ENCODE measurements at places on chromosomes 7 and 10.

DNA sequence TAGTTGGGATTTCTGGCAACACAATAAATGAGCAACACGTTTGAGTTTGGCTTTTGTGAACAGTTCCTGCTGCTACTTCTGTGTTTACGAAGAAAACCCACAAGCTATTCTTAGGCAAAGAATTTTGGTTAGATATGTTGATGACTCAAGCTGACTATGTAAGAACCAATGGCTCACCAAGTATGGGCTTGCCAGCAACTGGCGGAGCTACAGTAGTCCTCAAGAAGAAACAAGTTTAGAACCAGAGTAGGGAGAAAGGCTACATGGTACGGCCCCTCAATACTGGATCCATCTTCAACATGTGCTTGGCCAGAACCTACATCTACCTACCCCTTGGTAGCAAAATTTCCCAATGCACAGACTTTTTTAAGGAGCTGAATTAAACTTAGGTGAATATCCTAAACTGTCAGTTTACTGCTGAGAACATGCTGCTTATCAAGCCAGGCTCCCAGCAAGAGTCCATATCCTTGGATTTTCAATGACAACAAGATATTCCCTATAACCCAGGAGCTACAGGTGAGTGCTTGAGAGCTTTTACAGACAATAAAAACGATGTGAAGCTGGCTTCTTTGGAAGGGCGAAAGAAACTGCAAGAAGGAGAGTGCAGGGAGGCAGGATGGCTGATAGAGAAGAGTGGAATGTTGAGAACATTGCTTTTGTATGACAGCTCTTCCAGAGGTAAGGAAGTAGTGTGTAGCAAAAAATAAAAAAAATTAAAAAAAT is 74.3 kb upstream of the ASAH2 start:
- DNase-seq, result no peak

DNA sequence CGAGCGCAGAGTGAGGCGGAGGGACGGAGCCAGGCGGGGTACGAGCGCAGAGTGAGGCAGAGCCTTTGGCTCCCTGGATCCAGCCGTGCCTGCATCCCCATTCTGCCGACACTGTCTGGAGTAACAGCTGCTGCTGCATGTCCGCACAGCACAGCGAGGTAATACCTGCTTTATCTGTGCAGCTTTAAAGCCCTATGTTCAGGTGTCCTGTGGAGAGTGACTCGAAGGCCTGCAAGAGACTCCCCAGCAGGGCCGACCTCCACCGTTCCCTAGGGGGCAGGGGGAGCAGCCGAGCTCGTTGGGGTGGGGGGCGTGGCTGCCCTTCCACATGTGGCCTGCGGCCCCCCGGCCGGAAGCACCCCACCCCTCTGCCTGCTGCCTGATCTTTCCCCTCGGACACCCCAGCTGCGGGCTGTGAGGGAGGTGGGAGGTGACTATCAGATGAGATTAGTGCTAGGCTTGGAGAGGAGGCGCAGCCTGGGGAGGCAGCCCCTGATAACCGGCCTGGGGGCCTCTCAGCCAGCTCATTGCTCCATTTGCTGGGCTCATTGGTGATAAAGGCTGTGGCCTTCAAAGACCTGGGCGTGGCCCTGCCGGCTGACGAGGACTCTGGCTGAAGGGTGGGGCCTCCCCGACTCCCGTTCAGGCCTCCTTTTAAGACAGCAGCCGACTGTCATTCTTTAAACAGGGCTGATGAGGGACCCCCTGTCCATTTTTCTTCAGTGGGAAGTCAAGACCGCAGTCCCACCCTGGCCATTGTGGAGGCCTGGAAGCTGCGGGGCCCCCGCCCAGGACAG is 8.0 kb downstream of the VENTX start:
- DNase-seq, result no peak

DNA sequence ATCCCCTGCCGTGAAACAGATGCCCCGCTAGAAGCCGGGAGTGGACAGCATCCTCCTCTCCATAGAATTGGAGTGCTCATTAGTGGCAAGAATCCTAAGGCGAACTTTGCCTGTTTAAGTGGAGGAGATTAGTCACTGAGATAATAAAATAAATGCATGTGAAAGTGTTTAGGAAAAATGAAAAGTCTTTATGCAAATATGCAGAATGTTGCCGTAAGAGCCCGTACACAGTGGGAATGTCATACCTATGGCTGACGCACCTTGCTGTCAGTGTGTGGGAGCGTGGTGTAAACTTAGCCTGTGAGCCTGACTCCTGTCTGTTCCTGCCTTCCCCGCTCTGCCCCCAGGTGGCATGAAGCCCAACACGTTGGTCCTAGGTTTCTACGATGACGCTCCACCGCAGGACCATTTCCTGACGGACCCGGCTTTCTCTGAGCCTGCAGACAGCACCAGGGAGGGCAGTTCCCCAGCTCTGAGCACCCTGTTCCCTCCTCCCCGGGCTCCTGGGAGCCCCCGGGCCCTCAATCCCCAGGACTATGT is 1.7 kb upstream of the TRIP6 start:
- no peak for DNase-seq

DNA sequence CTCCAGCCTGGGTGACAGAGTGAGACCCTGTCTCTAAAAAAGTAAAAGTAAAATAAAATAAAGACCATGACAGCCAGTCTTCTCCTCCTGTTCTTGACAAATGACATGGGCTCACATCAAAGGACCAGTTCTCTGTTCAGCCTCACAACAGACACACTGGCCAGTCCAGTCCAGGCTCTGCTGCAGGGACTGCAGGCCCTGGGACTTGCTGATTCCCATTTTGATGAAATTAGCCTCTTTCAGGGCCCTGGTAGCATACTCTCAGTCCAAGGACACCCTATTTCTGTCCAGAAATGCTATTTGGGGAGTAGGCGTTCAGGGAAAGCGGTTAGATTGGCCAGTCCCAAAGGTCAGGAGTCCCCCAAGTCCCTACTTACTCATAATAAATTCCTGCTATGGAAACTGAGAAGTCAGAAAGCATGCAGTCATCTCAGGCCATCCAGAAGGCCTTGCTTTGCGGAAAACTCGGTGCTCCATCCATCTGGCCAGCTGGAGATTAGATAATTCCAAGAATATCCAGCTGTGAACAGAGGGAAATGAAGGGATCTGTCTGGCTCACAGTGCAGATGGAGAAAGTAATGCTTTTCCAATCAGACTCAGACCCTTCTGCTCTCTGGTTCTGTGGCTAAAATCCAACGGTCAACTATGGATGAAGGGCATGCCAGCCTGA is 74.4 kb downstream of the RAB11FIP2 start:
- DNase-seq, result peak; percentile 88

DNA sequence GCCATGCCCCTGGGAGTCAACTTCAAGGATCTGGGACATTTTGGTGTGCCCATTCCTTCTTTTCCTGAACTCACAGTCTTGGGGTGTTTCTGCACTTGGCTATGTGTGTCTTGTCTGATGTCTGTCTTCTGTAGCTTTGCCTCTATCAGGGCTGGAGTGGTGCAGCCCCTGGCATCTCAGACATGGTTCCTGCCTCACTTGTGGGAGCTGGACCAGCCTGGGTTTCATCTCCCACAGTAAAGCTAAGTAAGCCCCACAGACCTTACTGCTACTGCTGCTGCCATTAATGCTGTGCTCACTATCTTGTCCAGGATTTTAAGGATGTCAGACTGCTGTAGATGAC is 59.0 kb downstream of the ADCYAP1R1 start:
- no peak for DNase-seq

DNA sequence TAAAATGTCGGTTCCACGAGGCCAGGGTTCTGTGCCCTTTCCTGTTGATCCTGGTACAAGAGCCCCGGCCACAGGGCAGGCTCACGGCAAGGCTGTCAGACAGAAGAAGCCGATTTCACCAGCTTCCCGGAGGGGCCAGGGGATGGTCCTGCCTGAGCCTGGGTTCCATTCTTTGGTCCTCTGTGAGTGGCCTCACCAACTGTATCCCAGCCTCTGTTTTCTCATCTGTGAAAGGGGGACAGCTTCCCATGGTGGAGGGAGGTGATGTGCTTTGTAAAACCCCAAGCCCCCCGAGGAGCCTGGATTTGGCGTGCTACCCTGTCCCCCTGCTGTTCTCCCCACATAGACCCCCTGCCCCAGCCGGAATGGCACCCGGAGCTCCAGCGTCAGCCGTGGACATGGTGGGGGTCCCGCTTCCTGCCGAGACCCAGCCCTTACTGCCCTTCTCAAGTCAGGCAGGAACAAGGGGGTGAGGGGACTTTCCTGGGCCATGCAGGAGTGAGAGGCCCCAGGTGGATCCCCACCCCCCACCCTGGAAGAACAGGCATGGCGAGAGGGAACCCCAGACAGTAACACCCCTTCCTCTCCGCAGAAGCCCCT is 28.3 kb upstream of the ELFN1 start:
- no peak for DNase-seq

DNA sequence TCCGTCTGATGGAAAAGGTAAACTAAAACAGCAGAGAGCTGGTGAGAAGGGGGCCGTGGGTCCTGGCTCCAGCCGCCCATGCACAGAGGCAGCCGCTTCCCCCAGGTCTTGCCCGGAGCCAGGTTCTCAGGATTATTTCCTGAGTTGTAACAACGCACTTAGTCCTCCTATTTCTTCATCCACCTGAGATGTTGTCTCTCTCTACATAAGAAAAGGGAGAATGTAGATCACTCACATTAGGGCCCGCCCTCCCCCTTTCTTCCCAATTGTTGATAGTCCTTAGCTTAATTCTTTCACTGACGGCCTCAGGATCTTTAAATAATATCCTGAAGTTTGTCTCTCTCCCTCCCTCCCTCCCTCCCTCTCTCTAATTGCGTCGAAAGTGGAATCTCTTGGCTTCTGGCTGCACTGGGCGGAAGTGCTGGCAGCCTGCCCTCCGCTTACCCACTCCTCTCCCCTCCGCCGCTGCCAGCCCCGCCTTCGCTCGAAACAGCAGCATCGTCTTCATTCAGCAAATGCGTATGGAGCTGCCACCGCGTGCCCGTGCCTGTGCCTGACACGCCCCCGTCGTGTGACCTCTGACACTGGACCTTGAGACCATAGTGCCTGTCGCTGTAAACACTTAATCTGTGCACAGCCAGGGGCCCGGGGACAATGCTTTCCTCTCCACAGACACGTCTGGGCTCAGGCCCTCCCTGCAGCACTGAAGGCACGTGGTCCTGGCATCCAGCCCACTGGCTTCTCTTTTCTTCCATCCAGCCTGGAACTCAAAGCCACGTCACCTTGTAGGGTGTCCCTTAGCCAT is 174.5 kb upstream of the PPP2R2D start:
- DNase-seq, result peak; percentile 82

GRCh38 chr7:20114468-20114867 is 102.7 kb downstream of the MACC1 start:
- DNase-seq, result no peak

- no peak for DNase-seq
Measured at GRCh38 chr7:70678621-70679251, 453.2 kb upstream of the GALNT17 start.

GRCh38 chr7:151432658-151433521 is 7.1 kb downstream of the CRYGN start:
- no peak for DNase-seq

- DNase-seq, result no peak
Measured at GRCh38 chr7:20991544-20991943, 204.9 kb upstream of the SP8 start.

- DNase-seq, result no peak
Measured at GRCh38 chr10:33746836-33747268, 412.4 kb upstream of the NRP1 start.

GRCh38 chr7:146720195-146720594 is 603.6 kb downstream of the CNTNAP2 start:
- no peak for DNase-seq

DNA sequence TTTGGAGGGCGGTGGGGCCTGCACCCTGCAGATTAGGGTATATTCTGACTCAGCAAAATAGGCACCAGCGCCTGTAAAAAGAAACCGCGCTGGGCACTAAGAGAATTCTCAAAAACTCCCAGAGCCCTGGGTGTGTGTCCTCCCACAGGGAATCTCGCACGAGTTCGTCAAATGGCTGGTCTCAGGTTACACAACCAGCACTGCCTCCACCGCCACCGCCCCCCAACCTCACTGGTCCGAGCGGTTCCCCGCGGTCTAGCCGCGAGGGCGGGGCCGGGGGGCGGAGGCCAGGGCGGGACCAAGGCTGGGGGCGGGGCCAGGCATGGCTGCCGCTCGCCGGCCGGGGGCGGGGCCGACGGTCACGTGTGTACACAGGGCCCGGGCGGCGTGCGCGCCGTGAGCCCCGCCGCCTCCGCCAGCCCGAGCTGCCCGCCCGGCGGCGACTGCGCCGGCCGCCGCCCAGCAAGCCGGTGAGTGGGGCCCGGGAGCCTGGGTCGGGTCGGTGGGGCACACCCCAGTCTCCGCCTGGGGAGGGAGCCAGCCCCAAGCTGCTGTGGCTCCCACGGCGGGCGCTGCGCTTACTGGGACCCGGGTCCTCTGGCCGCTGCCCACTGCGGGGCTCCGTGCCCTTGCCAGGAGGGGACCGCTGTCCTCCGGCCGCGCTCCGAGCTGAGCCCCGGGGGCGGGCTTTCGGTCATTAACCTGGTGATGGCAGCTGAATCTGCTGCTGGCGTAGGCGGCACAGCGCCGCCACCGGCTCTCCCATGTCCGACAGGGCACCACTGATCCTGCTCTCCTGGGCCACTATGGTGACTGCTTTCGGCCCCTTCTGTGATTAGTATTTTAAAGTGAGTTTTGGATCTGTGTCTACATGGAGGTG is at the start of gene GPR146:
Gene GPR146 (plus strand): TSS at position 358 of the 880 bp plus-strand sequence. CDS start 12,970 bp downstream, outside the sequence.
- peak; percentile 92 for DNase-seq

DNA sequence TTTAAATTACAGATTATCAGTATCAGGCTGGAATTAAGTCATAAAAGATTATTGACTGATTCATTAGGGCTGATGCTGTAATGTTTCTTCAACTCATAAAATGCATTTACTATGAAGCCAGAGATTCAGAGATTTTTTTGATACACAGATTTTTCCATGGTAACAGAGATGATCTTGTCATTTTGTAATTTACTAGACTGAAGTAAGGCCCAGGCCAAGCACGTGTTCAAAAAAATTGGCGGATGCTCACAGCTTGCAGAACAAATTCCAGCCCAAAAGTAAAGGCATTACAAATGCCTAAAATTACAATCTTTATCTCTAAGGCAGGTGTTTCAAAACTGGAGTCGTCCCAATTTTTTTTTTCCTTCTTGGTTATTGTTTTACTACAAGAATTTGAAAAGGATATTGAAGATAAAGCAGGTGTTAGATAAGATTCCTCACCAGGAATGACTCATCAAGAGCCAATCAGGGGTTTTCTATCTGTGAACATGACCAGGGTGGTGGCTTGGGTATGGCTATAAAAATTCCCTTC is 78.4 kb upstream of the MEOX2 start:
- DNase-seq, result no peak

- DNase-seq, result no peak
Measured at GRCh38 chr7:81301815-81302214, 383.0 kb upstream of the SEMA3C start.

GRCh38 chr7:100720671-100721504 is 620 bp downstream of the EPO start:
- no peak for DNase-seq
